ENCODE measurements at places on chromosomes 2 and 18.
A peak's percentile ranks its signal among the peaks of the same experiment; 100 is the strongest.

DNA sequence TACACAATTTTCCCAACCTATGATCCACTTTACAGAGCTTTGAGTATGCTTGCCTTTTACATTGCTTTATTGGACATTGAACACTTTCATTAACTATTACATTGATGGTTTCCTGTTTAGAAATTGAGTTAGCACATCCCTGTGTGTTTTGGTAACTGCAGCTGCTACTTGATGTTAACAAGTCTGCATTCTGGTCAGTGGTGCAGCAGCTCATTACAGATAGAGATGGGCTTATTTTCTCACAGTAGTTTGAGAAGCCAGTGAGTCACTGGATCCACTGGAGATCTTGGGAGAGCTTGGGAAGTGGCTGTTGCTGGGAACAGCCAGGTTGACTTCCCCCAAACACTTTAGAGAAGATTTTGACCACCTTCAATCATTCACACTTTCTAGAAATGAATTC lies 150.5 kb downstream of the ARHGAP15 start:
- DNase-seq: no peak

DNA sequence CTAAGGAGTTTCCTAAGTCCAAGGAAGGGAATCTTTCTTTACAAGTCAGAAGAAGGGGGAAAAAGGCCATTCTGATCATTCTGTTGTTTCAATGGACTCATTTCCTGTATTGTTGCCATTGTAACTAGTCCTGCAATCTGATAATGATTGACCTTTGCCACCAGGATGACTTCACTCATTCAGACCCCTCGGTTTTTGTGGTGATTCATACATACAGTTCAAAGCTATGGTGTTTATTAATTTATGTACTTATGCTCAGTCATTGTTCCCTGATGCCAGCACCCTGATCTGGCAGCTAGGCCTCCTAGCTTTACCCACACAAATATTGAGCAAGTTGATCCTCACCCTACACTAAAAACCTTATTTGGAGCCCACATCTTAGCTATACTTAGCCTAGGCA lies 57.6 kb upstream of the ZNF519 start:
- no peak for DNase-seq

DNA sequence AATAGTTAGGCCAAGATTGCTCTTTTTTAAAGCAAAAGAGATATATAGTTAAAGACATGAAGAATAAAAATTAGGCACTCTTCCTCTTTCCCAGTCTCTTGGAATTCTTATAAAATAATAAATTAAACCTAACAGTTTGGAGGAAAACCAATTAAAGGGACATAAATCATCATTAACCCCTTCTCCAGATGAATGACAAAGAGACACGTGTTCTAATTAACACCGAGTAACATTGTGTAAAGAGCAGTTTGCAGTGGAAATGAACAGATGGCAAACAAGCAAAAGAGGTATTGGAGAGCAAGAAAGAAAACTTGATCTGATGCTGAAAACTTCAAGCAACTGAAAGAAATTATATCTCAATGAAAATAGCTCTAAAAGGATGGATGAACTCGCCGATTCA lies 48.4 kb downstream of the BCL2 start:
- DNase-seq: no peak

DNA sequence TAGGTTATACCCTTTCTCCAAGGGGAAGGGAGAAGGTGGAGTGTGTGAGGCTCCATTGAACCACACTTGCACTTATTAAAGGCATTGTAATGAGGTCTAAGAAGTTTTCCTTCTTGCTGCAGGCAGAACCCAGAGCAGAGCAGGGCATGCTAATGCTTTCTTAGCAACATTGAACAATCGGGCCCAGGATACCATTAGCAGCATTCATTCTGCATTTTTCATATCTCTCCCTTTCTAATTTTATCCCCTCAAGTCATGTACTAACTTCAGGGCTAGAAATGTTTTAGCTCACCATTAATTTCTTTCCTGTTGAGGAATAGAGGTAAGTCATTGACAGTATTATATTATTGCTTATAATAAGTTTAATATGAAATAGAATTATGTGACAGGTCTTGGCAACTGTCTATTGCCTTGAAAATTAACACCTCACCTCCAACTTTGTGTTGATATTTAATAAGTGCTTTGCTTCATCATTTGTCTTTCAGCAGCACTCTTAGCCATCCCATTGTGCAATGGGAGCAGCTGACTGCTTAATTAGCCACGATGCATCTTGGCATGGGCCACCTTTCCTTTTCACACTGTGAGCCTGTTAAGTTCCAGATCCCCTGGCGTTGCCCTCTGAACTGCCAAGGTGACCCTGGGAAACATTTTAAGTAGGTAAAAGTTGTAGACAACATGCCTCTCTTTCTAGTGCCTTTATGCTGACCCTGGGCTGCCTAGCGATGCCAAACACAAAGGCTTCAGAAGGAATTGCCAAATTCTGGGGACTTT lies 300.8 kb upstream of the MEX3C start:
- no peak for DNase-seq

- DNase-seq: no peak
These were observed 12.4 kb upstream of the SAP130 start for GRCh38 chr2:128040166-128040771.

GRCh38 chr2:83112858-83113257 lies 1346.2 kb downstream of the SUCLG1 start:
- no peak for DNase-seq

DNA sequence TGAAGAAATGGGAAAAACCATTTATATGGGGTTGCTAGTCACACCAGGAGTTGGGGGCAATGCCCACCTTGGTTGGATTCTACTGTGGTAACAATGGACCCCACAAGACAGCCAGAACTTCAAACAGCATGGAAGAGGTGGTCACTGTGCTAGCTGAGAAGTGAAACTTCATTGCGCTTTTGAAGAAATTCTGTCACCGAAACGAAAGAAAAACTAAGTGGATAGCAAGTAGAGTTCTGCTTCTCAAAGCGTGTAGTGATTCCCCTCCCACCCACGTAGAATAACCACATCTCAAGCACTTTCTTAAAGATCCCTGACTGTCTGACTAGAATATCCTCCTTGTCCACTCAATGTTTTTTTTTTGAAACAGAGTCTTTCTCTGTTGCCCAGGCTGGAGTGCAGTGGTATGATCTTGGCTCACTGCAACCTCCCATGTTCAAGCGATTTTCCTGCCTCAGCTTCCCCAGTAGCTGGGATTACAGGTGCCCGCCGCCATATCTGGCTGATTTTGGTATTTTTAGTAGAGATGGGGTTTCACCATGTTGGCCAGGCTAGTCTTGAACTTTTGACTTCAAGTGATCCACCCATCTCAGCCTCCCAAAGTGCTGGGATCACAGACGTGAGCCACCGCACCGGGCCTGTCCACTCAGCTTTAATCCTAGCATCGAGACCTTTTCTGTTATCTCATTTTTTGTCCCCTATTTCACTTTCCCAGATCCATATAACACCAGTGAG lies 30.1 kb upstream of the CCL20 start:
- DNase-seq: peak; percentile 54

DNA sequence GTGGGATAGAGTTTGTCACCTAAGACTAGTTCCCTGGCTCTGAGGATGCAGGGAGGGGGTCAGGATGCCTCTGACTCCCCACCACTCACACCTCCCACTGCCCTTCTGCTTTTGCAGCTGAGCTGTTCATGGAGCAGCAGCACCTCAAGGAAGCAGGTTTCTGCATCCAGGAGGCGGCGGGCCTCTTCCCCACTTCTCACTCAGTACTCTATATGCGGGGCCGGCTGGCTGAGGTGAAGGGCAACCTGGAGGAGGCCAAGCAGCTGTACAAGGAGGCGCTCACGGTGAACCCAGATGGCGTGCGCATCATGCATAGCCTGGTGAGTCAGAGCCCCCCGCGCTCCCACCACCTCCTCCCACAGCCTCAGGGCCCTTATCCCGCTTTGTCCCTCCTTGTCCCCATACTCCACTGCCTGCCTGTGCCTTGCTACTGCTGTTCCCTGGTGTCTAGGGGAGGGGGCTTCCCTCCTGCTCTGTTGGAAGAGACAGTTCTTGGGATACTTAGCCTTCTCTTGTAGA lies 94.4 kb downstream of the STPG4 start:
- DNase-seq: no peak

DNA sequence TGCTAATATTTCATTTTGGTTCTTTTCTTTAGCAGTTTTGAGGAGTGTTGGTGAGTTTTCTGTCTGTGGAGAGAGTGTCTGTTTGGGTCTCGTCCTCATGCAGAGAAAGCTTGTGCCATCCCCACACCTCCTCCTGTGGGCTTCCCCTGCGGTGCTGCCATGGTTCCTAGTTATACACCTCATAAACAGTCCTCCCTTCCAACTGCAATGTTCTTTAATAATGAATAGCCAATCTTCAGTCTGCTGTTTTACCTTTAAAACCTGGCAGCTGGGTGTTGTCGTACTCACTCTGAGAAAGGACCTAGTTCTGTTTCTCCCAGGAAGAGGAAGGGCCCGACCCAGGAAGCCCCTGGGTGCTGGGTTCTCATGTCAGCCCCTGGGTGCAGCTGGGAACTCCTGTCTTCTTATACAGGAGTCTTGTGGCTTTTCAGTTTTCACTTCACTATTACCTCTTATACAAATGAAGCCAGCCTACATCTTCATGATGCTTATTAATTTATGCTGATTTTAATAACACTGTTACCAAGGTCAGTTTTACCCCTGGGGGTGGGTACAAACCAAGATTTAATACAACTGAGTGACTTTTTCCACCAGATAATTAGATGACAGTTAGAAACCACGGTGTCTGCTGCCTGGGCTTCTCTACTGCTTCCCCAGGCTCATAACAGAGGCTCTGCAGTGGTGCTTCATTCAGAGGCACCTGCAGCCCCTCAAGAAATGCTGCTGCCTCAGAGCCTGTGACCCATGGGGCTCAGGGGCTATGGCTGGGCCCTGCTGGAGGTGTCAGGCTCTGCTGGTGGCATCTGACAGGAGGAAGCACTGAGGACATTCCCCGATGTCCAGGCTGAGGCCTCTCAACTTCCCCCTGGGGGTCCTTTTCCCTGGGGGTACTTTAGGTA lies 59.1 kb downstream of the COA5 start:
- DNase-seq: peak; percentile 11

GRCh38 chr2:40101131-40101575 lies 322.1 kb upstream of the THUMPD2 start:
- no peak for DNase-seq

DNA sequence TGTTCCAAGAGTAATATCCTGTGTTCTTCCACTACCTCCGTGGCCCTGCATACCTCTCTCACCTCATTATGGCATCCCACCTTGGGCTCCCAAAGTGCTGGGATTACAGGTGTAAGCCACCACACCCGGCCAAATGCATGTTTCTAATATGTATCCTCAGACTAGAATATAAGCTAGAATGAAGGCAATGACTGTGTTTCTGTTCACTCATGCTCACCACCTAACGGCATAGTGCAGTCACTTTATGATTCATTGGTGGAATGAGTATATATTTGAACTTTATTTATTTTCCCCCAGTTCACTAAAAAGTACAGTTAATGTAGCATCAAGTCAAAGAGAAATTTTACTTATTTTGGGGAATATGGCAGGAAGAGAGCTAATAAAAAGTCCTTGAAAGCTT lies 11.3 kb downstream of the PIGN start:
- DNase-seq: no peak

Measured in CD4-positive, alpha-beta T cell treated with Interleukin-21 for 1 hour (primary cell).